ENCODE measurements at places on chromosomes 13 and 19.

GRCh38 chr13:103386341-103386740 lies 320.1 kb upstream of the SLC10A2 start:
- no peak for DNase-seq

GRCh38 chr13:39888865-39889810 lies 233.7 kb downstream of the COG6 start:
- no peak for DNase-seq

DNA sequence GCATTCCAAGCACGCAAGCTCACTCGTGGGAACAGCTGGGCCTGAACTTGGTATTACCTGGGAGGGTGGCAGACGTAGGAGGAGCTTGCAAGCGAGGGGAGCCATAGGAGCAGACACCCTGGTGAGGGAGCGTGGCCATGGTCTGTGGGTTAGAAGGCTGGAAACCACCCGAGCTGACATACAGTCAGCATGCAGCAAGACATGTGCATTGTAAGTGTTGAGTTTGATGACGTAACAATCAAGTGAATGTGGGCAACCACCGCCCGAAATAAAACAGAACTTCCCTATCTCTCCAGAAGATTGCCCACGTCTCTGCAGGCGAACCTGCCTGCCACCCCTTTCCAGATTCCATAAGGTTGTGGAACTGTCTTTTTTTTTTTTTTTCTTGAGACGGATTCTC lies 26.8 kb downstream of the UBXN6 start:
- DNase-seq: no peak

DNA sequence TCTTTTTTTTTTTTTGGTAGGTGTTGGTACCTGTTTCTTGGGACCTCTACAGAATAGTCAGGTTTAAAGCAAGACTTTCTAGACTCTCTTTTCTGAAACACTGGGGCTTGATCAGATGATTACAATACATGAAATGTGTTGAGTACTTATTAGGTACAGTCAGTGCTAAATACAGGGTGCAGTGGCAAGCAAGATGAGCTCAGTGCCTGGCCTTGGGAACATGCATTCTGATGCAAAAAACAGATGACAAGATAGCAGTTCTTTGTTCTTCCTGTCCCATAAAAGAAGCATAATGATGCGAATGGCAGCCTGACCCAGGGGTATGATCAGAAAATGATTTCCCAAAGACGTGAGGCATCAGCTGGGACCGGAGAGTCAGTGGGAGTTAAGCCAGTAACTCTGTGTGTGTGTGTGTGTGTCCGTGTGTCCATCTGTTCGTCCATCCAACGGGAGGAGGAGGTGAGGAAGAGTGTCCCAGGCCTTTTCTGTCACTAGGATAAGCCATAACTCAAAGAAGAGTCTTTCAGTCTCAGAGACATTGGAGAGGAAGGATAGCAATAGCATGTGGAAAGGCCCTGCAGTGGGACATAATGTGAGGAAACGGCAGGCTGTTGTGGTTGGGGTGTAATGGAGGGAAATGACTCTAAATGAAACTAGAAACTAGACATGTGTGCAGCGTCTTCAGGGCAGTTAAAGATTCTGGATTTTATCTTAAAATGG lies 32.2 kb downstream of the SLAIN1 start:
- DNase-seq: no peak

DNA sequence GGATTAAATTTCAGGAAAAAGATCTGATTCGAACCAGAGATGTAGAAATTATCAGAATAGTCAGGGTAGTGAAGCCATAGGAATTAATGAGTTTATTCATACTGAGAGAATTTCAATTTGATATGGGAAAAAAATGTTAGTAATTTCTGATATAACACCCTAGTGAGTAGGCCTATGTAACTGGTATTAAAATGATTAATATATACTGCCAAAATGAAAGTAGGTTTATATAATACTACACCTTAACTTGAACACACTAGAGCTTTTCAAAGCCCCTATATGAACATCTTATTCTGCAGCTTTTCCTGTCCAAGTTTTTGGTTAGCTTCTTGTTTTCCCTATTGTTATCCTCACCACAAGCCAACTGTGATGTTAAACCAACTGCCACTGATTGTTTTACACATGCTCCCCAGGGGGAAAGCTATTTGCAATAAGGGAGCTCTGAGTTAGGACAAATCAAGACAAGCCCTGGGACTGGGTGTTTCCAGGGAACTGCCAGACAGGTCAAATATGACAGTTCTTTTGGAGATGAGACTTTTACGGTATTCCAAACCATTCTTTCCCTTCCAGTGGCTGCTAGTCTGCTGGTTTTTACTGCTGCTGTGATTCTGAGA lies 45.3 kb downstream of the FNDC3A start:
- DNase-seq: no peak
